ENCODE measurements at places on chromosomes 4 and X.

DNA sequence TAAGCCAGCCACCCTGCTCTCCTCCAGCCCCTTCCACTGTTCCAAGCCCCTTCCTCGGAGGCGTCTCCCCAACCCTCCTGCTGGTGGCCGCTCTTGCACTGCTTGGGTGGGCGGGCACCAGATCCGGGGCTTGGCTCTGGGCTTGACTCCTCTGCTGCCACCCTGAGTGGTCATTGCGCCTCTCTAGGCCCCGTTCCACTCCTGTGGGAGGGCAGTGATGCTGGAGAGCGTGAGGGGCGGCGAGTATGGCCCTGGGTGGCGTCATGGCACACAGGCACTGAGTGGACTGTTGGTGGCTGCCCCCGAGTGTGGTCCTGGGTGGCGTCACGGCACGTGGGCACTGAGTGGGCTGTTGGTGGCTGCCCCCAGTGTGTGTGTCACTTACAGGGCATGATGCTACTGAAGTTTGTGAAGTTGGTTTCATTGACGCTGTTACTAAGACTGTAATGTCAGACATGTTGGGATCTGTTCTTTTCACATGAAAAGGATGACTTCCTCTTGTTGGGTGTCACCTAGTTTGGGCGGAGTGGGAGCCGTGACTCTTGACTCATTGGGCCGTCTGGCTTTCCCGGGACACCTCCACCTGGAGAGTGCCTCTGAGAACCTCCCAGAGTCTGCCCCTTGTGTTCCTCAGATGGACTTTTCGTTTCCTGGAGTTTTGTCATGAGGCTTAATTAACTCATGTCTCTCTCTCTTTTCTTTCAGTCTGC is 55.9 kb upstream of the HGFAC start:
- no peak for DNase-seq

DNA sequence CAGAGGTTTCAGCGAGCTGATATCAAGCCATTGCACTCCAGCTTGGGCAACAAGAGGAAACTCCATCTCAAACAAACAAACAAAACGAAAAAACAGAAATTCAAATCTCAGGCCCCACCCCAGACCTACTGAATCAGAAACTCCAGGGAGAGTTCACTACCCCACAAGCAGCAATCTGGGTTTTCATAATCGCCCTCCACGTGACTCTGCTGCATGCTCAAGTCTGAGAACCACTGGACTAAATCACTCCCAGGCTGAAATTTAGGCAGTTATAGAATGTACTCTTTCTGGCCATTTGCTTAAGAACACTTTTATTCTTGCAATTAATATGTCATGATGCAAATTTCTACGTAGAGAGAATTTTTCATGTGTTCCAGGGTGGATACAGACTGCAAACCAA is 287.3 kb downstream of the USP46 start:
- no peak for DNase-seq

- no peak for DNase-seq
Observed at GRCh38 chr4:22416403-22416802, 99.5 kb downstream of the ADGRA3 start.

DNA sequence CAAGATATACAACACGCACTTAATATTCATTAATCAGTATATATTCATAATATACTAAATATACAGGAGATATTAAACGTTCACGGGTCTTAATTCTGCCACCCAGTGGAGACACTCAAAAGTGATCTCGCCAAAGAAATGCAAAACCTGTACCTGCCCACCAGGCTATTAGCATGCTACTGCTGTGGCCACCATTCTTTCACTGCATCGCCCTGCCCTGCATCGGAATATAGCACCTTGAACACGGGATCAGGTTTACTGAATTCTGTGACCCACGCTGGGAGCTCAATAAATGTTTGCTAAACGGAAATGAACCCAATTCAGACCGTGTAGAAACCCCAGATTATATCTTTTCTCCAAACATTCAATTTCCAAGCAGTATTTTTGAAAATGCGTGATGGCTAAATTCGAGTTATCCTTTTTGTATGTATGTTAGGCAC is 840 bp upstream of the CLCN3 start:
- DNase-seq: no peak

- DNase-seq: no peak
Observed at GRCh38 chr4:61909031-61909430, 708.9 kb downstream of the ADGRL3 start.

DNA sequence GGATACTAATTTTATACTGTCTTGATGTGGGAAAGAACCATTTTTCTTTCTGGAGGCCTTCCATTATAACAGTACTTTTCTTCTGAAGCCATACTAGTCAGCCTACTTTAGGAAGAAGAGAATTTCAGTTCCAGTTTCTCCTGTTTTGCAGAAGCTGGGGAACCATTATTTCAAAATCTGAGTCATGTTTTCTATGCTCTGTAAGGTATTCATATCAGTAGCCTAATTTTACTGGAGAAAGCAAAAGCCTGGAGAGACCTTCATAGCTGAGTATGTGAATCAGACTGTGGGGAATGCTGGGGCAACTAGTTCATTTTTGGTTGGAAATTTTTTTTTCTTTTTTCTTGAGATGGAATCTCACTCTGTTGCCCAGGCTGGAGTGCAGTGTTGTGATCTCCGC is 22.4 kb downstream of the AFF1 start:
- DNase-seq: no peak

- DNase-seq: no peak
Observed at GRCh38 chr4:183995570-183995969, 90.5 kb downstream of the STOX2 start.

DNA sequence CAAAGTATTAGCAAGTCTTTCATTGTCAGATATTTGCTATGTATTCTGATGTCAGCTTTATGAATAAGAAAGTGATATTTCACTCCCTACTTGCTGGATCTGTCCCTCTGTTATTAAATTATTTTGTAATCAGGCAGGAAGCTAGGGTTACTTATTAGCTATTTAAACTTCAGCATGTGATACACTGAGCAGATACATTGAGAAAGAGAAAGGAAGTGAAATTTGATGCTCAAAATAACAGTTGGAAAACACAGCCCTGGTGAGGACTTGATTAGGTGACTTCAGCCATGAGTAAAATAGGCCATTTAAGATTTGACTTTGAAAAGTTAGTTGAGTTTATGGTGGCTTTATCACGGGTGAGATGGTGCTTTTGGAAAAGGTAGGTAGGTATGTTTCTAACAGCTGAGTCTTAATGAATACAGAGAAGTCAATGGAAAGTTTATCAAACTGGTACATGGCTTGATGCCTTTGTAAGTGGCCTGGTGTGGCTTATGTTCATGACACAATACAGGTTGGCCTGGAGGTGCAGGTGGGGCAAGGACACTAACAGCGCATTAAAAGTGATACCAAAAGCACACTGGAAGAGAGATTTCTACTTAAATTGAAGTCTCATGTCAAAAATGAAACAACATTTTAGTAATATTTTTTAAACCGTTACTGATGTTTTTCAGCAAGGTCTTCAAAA is 321.2 kb upstream of the SPOCK3 start:
- no peak for DNase-seq

GRCh38 chr4:122503214-122503613 is 46.7 kb upstream of the IL2 start:
- DNase-seq: no peak

DNA sequence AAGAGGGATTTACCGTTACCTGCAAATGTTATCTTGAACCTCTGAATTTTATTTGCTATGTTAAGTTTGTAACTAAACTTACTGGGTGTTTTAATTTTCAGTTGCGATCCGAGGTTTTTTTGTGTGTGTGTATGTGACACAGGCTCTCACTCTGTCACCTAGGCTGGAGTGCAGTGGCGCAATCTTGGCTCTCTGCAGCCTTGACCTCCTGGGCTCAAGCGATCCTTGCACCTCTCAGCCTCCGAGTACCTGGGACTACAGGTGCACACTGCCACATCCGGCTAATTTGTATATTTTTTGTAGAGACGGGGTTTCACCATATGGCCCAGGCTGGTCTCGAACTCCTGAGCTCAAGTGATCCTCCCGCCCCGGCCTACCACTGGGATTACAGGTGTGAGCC is 18.5 kb downstream of the PDK3 start:
- no peak for DNase-seq

DNA sequence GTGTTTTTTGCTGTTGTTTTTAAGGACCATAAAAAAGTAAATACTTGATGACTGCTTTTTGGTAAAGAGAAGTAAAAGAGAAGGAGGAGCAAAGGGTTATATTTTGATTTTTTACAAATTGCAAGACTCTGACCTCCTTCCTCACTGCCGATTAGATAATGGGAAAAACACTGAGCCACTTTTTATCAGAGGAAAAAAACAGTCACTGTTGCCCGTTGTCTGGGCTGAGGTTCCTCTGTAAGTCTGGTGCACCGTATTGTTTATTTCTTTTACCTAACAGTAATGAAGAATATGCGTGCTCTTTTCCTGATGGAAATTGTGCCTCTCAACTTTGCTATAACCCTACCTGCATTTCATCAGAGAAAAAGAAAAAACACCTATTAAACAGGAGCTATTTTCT is 178.7 kb upstream of the EMCN start:
- DNase-seq: no peak

GRCh38 chr4:25308761-25309160 is 3.8 kb upstream of the ZCCHC4 start:
- DNase-seq: no peak

GRCh38 chrX:13074297-13075262 is 30.2 kb upstream of the FAM9C start:
- no peak for DNase-seq

- no peak for DNase-seq
Observed at GRCh38 chr4:19694812-19695211, 556.9 kb upstream of the SLIT2 start.

GRCh38 chr4:76226418-76226817 is 12.8 kb upstream of the SCARB2 start:
- DNase-seq: no peak

DNA sequence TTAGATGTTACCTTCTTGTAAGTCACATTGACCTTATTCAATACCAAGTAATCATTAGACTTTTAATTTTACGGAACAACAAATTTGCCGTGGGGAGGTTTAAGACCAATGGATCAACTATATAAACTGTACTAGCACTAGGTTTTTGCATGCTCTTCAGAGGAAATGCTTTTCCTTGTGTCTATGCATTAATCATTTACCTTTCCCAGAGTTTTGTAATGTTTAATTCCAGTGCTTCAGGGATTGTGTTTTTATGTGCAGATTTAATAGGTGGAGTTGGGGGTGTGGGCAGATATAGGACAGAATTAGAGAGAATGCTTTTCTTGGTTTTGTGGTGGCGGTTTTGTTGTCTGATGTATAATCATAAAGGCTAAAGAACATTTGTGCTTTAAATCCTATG is 76.0 kb upstream of the SMARCA5 start:
- DNase-seq: no peak

GRCh38 chr4:101689220-101689619 is 101.3 kb upstream of the BANK1 start:
- DNase-seq: no peak

GRCh38 chr4:39285111-39285795 is 80.9 kb downstream of the RFC1 start:
- no peak for DNase-seq

- no peak for DNase-seq
Observed at GRCh38 chrX:77070202-77070918, 376.8 kb upstream of the FGF16 start.

GRCh38 chr4:110636171-110636679 is 13.3 kb upstream of the PITX2 start:
- DNase-seq: no peak

- no peak for DNase-seq
Observed at GRCh38 chr4:98522636-98523395, 135.6 kb downstream of the TSPAN5 start.

DNA sequence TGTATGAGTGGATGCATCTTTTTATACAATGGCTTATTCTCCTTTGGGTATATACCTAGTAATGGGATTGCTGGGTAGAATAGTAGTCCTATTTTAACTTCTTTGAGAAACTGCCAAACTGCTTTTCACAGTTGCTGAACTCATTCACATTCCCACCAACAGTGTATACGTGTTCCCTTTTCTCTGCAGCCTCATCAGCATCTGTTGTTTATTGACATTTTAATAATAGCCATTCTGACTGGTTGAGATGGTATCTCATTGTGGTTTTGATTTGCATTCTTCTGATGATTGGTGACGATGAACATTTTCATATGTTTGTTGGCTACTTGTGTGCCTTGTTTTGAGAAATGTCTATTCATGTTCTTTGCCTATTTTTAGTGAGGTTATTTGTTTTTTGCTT is 687.0 kb upstream of the EPHA5 start:
- no peak for DNase-seq

DNA sequence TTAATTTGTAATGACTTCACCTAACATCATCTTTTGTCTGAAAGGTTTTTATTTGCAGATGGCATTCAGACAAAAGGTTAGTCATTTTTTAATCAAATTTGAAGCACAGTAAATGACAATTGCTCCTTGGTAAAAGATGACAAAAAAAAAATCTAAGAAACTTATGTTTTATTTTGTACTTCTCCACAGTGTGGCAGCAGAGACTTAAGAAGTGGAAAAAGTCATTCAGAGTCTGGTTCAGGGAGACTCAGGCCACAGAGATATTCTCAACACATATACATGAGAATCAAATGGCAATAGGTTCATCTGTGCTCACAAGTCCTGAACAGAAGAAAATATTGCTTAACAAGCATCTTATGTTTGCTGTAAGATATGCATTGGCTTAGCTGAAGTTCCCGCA is 436.2 kb downstream of the KCNIP4 start:
- no peak for DNase-seq

GRCh38 chr4:175891851-175892250 is 79.8 kb upstream of the GPM6A start:
- DNase-seq: no peak

DNA sequence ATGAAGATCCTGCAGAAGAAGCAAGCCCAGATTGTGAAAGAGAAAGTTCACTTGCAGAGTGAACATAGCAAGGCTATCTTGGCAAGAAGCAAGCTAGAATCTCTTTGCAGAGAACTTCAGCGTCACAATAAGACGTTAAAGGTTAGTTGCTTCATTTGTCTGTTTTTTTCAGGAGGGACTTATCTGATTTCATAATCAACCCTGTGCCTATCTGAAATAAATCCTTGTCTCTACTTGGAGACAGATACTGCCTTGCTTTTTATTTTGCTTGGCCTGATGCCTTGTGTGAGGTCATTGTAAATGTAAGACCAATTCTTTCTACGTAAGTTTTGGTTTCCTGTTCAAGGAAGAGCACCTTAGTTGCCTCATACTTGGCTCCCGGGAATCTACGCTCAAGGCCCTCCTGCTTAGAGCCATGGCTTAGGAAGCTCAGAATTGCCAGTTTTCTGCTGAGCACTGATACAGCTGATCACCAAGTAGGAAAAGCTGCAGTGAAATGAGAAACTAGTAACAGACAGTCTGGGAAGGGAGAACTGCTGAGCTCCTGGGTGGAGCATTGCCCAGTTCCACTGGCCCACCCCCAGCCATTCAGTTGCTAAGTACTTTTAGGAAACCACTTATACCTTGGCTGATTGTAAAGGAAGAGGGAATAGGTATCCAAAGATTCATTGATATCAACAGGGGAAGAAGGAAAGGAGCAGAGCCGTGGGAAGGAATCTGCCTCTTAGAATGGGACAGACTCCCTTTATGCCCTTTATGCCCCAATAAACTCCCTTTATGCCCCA is 41.8 kb downstream of the RBBP7 start:
- no peak for DNase-seq

DNA sequence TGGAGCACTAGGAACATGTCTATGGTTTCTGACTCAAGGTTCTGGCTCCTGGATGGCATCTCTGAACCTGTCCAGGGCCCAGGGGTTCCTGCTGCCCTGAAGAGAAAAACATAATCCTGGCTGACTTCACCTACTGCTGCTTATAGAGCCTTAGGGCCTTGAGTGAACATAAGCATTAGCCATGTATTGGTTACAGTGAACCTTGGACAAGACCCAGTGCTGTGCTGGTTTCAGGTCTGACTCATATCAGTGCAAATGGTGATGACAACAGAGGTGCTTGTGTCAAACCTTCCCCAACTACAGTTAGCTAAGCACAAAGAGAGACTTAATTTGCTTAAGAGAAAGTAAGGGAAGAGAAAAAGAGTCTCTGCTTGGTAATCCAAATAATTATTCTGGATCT is 1047.2 kb downstream of the GLUD2 start:
- DNase-seq: no peak

Measured in chondrocyte (in vitro differentiated cells).